GM23338 (cell line): ENCODE measurements at places on chromosomes 5 and 9.

DNA sequence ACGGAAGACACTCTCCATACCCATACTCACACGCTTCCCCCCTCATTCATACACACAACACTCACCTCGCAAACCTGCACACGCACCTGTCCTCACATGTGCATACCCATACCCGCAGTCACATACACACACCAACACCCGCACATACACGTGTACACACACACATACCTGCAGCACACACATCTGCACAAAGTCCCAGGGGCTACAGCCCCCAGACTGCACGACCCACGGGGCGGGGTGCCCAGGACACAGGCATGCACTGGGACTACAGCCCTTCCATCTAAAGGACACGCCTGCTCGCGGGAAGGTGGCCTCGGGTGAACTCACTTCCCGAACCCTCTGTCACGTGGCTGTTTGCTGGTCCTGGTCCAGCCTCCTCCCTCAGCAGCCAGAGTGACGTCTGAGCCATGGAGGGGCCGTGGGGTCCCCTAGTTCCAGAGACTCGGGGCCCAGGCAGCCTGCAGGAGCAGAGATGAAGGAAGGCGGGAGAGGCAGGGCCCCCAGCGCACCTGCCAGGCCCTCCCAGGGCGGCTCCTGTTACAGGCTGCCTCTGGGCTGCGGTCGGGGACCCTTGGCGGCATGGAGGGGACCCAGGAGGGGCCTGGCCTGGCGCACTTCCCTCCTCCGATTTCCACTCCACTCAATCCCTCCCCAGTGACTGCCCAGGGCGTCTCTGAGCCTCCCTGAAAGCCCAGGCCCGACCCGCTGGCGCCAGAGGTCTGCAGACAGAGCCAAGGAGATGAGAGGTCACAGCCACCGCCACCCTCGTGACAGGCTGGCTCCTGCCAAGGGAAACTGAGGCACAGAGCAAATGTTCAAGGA, 8.1 kb downstream of the SLC12A7 start:
- H3K27me3 ChIP-seq = no peaks in the 10 kb centered on the region
- DNase-seq = no peak

DNA sequence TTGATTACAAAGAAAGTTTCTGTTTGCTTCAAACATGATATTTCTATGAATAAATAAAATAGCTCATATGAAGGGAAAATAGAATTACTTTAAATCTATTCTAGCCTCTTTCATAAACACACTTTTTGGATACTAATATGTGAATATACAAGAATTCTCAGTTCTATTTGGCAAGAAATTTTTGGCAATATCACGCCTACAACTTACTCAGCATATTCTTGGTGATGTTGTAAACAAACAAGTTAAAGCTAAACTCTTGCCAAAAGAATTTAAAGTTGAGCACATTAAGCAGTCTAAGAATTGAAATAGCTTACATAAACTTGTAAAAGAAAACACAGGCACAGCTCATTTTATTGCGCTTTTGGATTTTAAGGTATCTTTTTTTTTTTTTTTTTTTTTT, 209.8 kb downstream of the CDH12 start:
- H3K4me1 ChIP-seq = no peaks in the 10 kb centered on the region
- H3K36me3 ChIP-seq = no peaks in the 10 kb centered on the region
- H3K27me3 ChIP-seq = no peaks in the 10 kb centered on the region
- no peak for DNase-seq
- no peak overlapping the region for H3K4me3 ChIP-seq

DNA sequence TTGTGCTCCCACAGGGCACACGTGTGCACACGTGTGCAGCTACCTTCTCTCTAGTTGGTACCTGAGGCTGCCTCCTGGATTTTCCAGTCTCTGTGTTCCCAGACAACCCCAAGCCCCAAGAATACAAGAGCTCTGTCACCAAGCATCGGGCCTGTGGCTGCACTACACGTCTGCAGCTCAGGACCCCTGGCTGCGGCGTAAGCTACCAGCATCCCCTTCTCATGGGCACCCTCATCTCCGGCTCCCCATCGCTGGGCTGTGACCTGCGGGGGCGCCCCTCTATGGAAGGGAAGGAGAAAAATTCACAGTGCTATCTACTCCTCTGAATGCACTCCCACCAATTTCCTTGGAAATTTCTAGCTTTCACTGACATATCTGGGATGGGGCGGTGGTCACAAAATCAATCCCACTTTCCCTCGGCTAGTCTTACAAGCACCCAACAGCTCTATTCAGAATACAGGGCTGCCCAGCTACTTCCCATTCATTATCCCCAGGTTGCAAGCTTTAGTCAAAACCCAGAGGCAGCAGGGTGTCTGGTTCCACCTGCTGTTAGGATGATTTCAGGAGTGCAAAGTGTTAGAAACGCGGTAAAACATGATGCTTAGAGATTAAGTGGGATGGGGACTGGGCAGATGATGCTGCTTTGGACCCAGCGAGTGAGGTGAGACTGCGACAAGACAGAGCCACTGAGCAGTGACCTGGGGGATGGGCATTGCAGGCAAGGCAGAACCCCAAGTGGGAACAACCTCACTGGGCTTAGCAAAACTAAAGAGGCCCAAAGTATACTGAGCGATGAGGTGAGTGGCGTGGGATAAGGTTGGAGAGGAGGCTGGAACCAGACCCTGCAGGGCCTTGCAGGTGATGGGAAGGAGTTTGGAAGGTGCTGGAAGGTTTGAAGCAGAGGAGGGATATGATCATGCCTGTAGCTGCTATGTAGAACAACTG, 121.7 kb downstream of the KCNIP1 start:
- DNase-seq = peak; percentile 52
- no peak overlapping the region for H3K4me3 ChIP-seq
- H3K27ac ChIP-seq = no peak overlapping the region
- peaks cover 6% of the 10 kb centered on the region; the same call in 1 of the 2 replicates for H3K4me1 ChIP-seq
- H3K36me3 ChIP-seq = no peaks in the 10 kb centered on the region

DNA sequence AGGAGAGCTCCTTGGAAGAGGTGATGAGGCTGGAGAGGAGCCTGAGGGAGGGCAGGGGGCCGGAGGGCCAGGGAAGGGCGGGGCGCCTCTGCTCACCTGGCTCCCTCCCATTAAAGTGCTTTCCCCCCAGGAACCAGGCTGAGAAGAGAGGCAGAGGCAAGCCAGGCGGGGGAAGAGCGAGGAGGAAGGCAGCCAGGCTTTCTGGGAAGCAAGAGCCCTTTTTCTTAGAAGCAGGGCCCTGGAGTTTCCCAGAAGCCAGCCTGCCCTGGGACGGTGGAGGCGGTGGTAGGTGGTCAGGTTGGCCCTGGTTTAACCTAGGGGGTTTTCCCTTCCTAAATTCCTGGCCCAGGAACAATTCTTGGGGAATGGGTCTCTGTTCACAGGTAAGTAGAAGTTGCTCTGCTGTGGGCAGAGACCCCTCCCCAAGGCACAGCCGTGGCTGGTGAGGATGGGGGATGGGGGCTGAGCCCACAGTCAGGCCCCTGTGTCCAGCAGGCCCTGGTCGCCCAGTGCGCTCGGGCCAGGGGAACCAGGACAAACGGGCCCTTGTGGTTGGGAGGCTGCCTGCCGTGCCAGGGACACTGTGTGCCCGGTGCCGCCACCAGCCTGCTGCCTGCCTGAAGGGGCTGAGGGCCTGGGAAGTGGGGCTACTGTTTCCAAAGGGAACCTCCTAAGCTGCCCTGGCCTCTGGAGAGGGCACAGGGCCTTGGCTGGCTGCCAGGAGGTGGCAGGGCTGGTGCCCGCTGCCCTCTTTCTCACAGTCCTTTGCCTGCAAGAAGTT, 16.6 kb upstream of the RALGDS start:
- no peaks in the 10 kb centered on the region for H3K4me1 ChIP-seq
- H3K27ac ChIP-seq = no peak overlapping the region
- no peaks in the 10 kb centered on the region for H3K27me3 ChIP-seq
- DNase-seq = no peak
- no peak overlapping the region for H3K4me3 ChIP-seq

DNA sequence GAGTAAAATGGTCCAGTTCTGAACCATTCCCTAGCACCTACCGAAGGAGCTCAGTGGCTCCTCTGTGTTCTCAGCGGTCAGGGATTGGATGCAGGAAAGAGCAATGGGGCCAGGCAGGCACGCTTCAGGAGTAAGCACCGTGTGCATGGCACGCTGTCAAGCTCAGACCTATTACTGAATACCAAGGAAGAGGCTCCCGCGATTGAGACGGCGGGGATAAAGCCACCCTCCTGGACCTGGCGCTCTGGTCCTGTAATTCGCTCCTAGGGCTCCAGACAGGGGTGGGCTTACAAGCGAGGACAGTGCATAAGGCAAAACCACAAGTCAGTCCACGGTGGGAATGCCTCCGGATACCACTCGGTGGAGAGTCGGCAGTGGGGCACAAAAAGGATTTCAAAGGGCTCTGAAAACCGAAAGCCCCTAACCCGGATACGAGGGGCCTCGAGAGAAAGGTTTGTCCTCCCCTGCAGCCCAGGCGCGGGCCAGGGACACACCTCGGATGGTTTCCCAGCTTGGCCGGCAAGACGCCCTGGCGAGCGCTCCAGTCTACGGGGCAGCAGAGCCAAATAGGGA, 988 bp downstream of the OXCT1 start:
- no peaks in the 10 kb centered on the region for H3K36me3 ChIP-seq
- no peak overlapping the region for H3K27ac ChIP-seq
- H3K27me3 ChIP-seq = peaks cover 36% of the 10 kb centered on the region
- H3K4me1 ChIP-seq = peaks cover 10% of the 10 kb centered on the region; the same call in 1 of the 2 replicates

DNA sequence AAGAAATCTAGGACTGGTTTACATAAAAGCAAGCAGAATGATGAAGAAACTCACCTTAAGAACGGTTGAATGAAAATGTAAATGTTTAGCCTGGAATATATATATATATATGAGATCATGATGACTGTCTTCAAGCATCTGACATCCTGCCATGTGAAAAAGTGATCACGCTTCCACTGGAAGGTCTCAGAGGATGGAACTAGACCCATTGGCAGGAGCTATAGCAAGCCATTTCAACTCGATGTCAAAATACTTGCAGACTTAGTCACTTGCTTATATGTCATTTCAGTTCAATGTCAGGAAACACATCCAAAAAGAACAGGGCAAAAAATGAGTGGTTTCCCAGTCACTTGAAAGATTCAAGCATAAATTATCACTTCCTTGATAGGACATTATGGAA, 22.2 kb upstream of the TMEM161B start:
- H3K27ac ChIP-seq = no peak overlapping the region
- DNase-seq = no peak
- 0 out of 2 replicates have a peak, but pooled peaks cover 2% of the 10 kb centered on the region for H3K4me1 ChIP-seq
- no peaks in the 10 kb centered on the region for H3K27me3 ChIP-seq
- H3K4me3 ChIP-seq = no peak overlapping the region

GRCh38 chr9:34452568-34452967, 5.8 kb downstream of the FAM219A start:
- peaks cover 12% of the 10 kb centered on the region for H3K4me1 ChIP-seq
- H3K27ac ChIP-seq = no peak overlapping the region
- H3K4me3 ChIP-seq = no peak overlapping the region
- peaks cover 17% of the 10 kb centered on the region for H3K27me3 ChIP-seq
- DNase-seq = no peak

DNA sequence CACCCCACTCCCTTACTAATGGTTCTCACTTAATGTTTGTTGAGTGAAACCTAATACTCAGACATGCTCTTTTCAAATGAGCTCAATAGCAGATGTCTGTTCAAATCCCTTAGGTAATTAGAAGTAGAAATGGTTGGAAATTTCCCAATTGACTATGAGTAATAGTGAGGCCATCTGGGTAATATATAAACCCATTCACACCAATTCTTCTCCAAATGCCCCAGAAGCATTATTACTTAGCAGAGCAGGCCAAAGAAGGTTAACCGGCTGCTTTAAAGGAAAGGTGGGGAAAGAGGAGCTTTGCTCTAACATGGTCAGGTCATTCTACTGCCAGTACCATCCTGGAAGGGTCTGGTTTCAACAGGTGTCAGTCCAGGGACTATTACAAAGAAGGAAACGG, 119.5 kb upstream of the MTAP start:
- H3K4me1 ChIP-seq = no peaks in the 10 kb centered on the region
- no peaks in the 10 kb centered on the region for H3K36me3 ChIP-seq
- H3K27ac ChIP-seq = no peak overlapping the region
- H3K4me3 ChIP-seq = no peak overlapping the region

DNA sequence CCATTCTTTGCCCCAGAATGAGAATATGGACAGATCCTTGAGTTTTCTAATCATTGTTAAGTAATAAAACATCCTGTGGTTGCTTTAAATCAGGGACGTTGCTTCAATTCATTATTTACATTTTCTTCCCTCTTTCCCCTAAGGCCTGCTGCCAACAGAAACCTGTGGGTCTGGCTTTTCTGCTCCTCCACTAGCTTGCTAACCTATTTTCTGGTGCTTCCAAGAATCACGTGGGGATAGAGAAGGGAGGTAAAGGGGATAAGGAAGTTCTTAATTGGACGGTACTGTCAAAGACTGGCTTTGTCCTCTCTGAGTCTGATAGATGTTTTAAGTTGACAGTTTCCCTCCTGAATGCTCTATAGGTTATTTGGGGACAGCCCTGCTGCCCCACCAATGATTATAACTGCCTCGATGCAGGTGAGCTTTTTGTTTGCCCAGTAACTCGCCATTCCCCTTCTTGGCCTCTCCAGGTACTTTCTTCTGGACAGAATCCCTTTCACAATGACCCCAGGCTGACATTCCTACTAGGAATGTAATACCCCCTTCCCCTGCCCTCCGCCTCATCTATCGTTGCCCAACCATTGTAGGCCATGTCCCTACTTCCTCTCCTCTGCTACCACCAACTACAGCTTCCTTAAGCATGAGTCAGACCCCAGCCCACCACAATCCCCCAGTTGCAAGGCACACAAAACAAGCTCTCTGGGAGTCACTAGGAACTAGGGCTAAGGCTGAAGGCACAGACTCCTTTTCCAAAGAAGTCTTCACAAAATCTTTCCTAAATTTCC, 19.9 kb upstream of the CPEB4 start:
- no peaks in the 10 kb centered on the region for H3K27me3 ChIP-seq
- H3K4me3 ChIP-seq = no peak overlapping the region
- no peaks in the 10 kb centered on the region for H3K36me3 ChIP-seq
- DNase-seq = no peak
- H3K27ac ChIP-seq = no peak overlapping the region

GRCh38 chr9:93701494-93702218, 125.3 kb downstream of the PHF2 start:
- no peak overlapping the region for H3K27ac ChIP-seq
- H3K4me3 ChIP-seq = no peak overlapping the region
- no peak for DNase-seq
- no peaks in the 10 kb centered on the region for H3K27me3 ChIP-seq
- H3K36me3 ChIP-seq = no peaks in the 10 kb centered on the region

DNA sequence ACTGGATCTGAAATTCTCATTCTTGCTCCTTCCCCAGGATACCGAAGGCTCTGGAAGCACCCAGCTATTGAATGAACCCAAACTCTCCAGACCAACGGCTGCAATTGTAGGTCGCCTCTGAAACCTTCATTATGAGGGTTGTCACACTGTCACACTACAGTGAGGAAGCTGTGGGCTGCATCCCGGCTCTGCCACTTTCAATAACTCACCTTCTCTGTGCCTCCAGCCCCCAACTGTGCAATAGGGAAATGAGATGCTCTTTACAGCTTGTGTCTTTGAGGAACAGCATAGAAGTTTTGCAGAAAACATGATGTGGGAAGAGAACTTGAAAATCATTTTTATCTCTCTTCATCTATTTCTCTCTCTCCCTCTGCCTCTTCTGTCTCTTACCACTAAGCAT, 69.6 kb upstream of the TGFBR1 start:
- H3K4me3 ChIP-seq = no peak overlapping the region
- H3K27ac ChIP-seq = no peak overlapping the region
- H3K4me1 ChIP-seq = no peaks in the 10 kb centered on the region
- DNase-seq = no peak
- H3K36me3 ChIP-seq = no peaks in the 10 kb centered on the region
